Cardiac septum (tissue), 1 donor: ENCODE measurements at places on chromosomes 1 and 21. TPM values are rescaled to one million over a fixed set of nuclear protein-coding genes. Genes with fewer than 3 reads are reported as not detected.

Gene CTNNBIP1
- total RNA-seq: 19.3 TPM

Gene NDC1
- 6.0 TPM for total RNA-seq

Gene COL8A2
- total RNA-seq: 1.7 TPM

- DNase-seq: no peak
These were observed 33.4 kb downstream of the HSD17B7 start for GRCh38 chr1:162823771-162824525.

- DNase-seq: no peak
These were observed 75.0 kb downstream of the SSBP3 start for GRCh38 chr1:54331091-54331772.

GRCh38 chr1:92488832-92489231 is 2.1 kb upstream of the GFI1 start:
- no peak for DNase-seq

DNA sequence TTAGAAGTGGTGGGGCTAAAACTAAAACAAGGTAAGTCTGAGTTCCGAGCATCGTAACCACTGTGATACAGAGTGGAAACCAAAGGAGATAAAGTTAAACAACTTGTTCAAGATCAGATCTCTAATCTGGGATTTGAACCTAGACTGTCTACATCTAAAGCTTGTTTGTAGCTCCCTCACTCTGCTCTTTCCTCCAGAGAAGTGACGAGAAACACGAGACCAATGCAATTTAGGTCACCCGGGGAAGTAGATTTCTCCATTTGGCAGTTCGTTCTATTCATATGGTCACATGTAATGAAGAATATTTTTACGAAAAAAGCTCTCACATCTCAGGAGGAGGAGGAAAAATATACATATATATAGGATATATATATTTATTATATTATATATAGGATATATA is 1.8 kb downstream of the ADORA3 start:
- DNase-seq: no peak

DNA sequence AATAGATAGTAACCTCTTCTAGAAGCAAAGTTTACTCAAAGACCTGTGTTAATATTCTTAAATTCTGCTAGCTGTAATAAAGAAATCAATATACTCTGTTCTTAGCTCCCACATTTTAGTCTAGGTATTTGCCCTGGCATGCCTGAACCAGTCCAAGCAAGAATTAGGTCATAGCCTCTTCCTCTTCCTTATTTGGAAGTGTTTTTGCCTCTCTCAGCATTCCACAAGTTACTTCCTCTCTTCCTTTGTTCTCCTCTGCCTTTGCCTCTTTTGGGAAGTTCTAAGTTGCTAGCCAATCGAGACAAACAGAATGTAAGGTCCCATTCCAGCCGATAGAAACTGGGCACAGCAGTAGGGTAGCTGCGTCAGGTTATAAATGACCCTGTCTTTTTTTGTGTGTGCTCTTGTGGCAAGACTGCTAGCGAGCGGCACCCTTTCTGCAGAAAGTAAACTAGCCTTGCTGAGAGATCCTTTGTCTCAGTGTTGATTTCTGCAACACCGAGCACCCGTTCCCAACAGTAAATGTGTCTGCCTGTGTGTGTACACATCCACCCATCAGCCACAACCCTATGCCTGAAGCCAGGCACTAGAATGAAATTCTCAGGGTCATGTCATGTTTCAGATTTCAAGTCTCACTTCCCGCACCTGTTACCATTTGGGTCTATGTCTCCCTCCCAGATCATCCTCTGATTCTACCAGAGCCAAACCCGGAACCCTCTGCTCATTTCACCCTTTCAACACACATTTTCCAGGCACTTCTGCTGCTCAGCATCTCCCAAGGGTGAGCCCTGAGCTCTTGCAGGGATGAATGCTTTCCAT is 37.5 kb downstream of the LRRC3 start:
- no peak for DNase-seq

GRCh38 chr1:27687906-27688305 is 15.9 kb upstream of the IFI6 start:
- no peak for DNase-seq

- no peak for DNase-seq
These were observed 11.1 kb upstream of the MSTO1 start for GRCh38 chr1:155598842-155599331.

DNA sequence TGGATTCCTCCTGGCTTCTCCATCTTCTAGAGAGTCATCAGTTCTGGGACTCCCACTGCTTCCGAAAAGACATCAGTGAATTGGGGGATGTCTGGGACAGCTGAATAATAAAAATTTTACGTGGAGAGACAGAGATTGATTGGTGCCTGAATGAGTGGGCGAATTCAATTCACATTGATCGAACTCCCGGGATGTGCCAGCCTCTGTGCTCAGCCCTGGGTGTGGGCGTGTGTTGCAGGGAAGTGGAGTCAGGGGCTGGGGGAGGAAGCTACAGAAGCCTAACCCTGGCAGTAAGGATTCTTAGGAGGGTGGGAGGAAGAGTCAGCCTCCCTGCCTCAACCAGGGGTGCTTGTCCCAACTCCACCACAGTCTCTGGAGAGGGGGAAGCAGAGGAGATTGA is 18.0 kb upstream of the STUM start:
- DNase-seq: no peak

DNA sequence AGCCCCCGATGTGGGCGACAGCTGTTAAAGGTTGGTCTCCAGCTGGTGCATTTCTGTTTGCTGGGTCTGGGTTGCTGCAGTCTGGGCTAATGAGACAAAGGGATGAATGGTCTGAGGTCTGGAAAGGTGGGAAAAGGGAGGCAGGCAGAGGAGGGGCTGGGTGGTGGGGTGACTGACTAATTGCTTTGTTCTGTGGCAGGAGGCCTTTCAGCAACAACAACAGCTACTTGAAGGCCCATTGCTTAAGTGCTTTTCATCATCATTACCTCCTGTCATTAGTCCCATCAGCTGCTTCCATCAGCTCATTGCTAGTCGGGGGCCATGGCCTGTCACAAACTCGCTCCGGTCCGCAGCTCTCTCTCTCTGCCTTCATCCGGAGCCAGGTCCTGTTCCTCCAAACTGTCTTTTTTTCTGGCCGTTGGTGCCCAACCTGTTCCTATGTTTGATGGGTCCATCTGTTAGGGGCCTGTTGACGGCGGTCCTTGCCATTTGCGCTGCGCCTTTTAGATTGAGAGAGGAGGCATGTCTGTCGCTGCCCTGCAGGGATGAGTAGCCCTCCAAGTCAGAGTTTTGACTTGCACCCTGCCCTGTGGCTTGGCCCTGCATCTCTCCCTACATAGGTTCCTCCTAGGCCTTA is 105.6 kb upstream of the PLXNA2 start:
- DNase-seq: no peak

DNA sequence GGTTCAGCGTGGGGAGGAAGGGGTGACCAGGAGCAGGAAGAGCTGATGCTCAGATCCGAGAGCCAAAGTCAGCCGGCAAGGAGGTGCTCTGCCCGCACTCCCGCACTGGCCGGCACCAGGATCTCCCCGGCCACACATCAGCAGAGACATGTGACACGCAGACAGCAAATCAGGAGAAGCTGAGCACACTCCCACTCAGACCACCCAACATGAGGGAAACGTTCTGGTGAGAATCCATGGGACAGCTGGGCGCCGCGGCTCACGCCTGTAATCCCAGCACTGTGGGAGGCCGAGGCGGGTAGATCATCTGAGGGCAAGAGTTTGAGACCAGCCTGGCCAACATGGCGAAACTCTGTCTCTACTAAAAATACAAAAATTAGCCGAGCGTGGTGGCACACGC is 18.6 kb upstream of the PTTG1IP start:
- DNase-seq: no peak

DNA sequence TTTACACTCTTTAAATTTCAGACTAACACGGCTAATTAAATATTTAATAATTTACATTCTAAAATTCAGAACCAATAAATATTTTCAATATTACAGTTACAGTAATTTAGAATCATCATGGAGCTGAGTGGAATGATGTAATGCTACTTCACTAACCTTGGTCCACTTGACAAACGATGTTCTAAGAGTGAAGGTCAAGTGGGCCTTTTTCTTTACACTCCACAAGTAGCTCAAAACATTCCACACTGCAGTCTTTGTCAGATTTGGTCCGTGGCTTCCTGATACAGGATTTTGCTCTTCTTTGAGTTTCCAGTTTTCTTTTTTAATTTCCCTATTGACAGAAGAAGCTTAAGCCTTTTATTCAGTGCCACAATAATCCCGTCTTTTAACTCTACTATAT is 164.6 kb upstream of the NRIP1 start:
- no peak for DNase-seq

- DNase-seq: no peak
These were observed 58.6 kb upstream of the ATP1A1 start for GRCh38 chr1:116314305-116314919.
